ENCODE measurements at places on chromosomes 5 and 9.

- peak; percentile 38 for DNase-seq
These were observed 189.6 kb downstream of the PIK3R1 start for GRCh38 chr5:68405026-68405684.

GRCh38 chr5:177453852-177454396 lies 7.3 kb downstream of the PRR7 start:
- peak; percentile 86 for DNase-seq

- no peak for DNase-seq
These were observed 279.2 kb upstream of the NREP start for GRCh38 chr5:112036206-112036605.

- no peak for DNase-seq
These were observed 463.4 kb downstream of the ZNF608 start for GRCh38 chr5:124283031-124283430.

- no peak for DNase-seq
These were observed 4.2 kb downstream of the ZBTB43 start for GRCh38 chr9:126809068-126809467.

DNA sequence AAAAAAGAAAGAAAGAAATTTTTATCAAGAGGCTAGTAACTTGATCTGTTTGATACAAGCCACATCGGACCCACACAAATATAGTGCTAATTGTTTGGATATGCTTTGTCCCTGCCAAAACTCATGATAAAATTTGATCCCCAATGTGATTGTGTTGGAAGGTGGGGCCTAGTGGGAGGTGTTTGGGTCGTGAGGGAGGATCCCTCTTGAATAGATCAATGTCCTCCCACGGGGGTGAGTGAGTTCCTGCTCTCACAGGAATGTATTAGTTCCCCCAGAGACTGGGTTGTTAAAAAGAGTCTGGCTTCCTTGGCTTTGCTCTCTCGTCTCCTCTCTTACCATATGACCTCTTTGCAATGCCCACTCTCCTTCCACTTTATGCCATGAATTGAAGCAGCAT lies 80.6 kb upstream of the CPLX2 start:
- DNase-seq, result no peak

All from common myeloid progenitor, CD34-positive (primary cell).